Cortex of kidney (tissue), 1 donor: ENCODE measurements at places on chromosomes 6 and 20.

DNA sequence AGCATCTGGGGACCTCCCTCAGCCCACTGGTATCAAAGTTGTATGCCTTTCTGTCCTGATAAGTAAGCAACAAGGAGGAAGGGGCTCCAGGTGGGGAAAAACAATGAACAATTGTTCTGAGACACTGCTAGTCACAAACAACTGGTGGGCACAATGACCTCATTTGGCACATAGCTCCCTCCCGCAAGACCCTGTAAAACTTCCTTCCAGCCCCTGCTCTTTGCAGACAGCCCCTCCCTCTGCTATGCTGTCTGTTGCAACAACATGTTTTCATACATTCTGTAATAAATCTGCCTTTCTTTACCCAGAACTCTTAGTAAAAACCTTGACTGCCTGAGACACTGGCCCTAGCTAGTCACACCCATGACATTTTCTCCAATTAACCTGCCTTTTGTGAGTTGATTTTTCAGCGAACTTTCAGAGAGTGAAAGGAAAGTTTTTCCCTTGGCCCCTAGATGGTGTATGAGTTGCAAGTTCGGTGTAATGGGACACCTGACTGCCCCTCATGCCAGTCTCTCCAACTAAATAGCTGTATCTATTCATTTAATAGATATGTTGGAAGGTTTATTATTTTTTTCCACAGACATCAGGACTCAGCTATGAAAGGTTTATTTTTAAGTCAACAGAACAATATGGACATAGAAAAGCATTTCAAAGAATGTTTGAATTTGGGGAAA, 142.3 kb upstream of the SLC22A16 start:
- DNase-seq: no peak

DNA sequence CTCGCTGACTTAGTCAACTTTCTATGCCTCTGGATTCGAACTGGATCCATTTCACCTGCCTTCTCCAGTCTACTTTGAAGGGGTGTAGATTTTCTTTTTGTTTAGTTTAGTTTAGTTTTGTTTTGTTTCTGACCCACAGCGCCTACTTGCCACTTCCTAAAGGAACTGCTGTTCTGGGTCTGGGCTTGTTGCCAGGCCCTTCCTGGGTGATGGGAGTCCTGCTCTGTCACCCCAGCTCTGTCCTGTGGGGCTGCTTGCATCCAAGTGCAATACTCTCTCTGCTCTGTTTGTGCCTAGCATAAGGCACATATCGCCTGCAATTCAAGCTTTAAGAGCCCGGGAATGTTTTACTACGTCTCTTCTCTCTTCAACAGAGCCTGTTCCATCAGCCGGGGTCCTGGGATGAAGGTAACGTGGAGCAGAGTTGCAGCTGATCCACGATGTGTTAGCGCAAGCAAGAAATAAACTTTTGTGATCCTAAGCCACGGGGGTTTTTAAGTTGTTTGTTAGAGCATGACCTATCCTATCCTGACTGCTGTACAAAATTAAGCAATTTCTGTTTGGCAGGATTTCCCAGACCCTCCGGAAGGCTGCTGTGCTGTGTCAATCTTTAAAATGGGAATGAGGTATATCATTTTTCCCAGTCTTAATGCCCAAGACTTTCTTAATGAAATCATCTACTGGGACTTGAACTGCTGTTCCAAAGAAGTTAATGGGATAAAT, 30.9 kb upstream of the TAGAP start:
- no peak for DNase-seq

DNA sequence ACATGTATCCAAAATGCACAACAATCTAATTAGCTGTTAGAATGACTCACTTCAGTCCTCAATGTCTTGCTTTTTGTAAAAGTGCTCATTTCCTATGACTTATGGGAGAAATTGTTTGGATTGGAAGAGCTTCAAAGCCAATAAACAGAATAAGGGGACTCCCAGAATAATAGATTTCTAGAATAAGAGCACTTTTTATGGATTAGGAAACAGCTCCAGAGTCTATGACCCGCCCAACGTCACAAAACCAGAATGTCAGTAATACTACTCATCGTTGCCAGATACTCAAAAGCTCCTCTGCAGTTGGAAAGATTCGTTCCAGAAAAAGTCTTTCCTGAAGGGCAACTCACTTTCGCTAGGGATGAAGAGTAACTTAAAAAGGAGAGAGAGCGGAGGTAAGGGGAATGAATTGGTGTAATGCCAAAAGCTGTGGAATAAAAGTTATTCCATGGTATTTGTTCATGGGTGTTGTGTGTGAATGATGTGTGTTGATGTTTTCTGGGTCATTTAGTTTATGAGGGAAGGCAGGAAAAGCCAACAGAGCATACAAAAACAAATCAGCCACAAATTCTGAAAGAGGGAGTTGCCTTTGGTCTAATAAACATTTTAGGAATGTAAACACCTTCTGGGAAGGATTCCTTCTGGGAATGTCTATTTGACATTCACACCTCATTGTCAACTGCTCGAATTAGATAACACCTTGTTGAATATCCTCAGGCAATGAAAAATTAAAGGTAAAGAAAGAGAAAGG, 64.6 kb downstream of the SYNE1 start:
- no peak for DNase-seq

DNA sequence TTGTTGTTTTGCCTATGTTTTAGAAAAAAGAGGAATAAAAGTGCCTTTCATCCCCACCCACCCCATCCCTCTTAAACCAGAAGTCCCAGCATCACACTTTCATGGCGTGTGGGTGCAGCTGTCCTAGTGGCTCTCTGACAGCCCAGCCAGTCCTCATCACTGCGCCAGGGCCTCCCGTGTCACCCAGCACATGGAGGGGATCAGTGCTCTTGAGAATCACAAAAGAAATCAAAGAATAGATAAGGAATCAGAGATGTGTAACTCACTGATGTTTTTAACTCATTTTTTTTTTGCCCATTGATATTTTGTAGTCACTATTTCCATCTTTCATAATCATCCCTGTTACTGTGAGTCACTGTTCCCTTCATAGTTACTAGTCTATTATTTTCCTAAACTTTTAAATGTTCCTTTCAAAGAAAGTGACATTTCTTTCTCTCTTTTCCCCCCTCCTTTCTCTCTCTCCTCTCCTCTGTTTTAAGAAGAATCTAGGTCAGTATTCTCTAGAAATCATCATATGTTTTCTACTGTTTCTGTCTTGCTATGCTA, 78.6 kb downstream of the AIG1 start:
- DNase-seq: no peak

GRCh38 chr20:58776109-58776508, 74.6 kb downstream of the GNAS-AS1 start:
- DNase-seq: no peak
